Choroid plexus epithelial cell (primary cell): ENCODE measurements at places on chromosomes 11 and 22.

GRCh38 chr11:1652771-1653540 is 23.4 kb downstream of the KRTAP5-5 start:
- peak; percentile 59 for DNase-seq

DNA sequence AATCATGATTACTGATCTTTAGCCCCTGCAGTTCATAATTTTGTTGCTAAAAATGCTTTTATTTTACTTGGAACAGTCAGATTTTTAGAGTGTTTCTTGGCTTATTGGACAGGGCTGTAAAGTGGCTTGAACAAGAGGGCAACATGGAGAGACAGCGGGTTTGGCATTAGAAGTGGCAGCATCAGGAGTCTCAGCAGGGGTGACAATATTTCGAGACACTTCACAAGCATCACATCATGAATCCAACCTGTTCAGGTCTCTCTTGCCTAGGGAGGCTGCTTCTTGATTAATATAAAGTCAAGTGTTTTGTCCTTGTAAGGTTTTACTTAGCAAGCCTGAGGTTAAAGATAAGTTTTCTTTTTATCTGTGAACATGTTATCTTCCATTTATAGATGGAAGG is 2249.5 kb downstream of the LRRC4C start:
- no peak for DNase-seq

- DNase-seq: no peak
These were observed 29.3 kb upstream of the CSNK1E start for GRCh38 chr22:38346506-38346905.

GRCh38 chr11:720642-721246 is 14.7 kb downstream of the EPS8L2 start:
- no peak for DNase-seq

GRCh38 chr22:28123989-28124766 is 205.1 kb upstream of the PITPNB start:
- DNase-seq: no peak

DNA sequence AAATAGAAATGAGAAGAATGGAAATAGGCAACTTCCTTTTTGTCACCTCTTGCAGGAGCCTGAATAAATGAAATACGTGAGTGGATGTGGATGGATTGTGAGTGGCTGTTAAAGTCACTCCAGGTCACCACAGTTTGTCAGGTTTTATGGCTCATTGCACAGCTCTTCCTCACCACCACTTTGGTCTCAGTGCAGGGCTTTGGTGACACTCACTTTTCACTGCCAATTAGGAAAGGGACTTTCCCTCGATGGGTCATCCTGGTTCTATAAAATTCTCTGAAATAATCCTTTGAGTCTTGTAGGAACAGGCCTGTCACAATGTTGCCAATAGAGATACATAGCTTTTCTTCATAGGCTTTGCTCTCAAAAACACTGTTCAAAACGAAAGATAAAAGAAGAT is 172.4 kb upstream of the C11orf87 start:
- no peak for DNase-seq

GRCh38 chr22:29750559-29751538 is 16.0 kb downstream of the ZMAT5 start:
- peak; percentile 61 for DNase-seq

DNA sequence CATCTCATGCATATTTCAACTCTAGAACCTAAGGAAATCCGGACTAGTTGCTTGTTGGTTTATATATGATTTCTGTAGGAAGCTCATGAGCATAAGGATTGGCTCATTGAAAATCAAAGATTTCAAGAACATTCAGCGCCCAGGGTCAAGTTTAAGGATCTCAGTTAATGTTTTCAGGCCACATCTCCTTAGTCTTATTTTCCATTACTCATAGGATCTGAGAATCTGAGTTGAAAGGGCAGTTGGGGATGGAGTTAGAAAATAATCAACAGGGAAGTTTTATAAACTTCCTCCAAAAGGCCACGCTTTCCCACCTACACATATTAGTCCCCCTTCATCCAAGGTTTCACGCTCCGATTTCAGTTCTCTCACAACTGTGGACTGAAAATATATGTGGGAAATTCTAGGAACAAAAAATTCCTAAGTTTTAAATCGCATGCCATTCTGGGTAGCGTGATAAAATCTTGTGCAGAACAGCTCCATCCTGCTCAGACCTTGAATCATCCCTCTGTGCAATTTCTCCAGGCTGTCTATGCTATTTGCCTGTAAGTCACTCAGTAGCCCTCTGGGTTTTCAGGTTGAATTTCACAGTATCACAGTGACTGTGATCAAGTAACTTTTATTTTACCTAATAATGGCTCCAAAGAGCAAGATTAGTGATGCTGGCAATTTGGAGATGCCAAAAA is 160.2 kb downstream of the KIRREL3 start:
- DNase-seq: no peak

GRCh38 chr11:34492806-34493414 is 20.7 kb downstream of the ELF5 start:
- peak; percentile 80 for DNase-seq

- peak; percentile 47 for DNase-seq
These were observed 12.7 kb upstream of the TSGA10IP start for GRCh38 chr11:65932558-65932919.

- peak; percentile 98 for DNase-seq
These were observed 4.3 kb upstream of the SBF2 start for GRCh38 chr11:10298342-10298741.

GRCh38 chr11:116046127-116046526 is 541.9 kb upstream of the CADM1 start:
- DNase-seq: no peak

DNA sequence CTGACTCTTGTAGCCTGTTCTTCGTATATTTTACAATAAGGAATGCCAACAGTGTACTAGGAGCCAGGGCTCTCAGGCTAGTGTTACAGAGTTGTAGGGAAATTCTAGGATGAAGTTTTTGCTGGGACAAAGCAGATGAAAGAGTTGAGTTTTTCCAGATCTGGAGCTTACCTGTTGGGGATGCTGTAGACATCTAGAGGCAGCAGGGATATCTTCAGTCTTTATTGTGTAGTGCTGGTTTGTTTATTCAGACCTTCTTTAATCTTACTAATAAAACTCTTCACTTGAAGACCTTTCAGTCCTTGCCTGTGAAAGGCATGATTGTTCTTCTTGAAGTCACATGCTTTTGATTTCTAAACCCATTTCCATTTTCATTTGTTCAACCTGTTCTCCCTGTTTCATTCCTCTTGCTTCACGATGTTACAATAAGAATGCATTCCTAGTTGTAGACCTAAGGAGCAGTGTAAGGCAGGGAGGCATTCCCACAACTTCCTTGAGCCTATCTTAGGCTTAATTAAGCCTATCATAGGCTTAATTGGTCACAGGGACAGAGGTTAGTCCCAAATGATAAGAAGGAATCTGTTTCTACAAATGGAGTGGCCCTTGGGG is 7.9 kb upstream of the SLC37A2 start:
- DNase-seq: no peak

DNA sequence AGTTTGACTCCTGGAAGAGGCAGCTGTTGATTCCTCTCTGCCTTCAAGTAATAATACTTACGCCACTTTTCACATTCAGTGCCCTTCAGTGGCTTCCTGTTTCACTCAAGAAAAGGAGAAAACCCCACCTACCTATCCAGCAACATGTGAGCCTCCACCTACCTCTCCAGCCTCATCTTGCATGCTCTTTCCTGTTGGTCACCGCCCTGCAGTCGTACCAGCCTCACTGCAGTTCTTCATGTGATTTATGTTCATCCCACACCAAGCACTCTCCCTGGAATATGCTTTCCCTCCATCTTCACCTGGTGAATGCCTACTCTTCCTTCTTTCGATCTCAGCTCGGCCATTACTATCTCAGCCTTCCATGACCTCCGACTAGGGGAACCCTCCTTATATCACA is 21.8 kb upstream of the YWHAH start:
- DNase-seq: no peak

DNA sequence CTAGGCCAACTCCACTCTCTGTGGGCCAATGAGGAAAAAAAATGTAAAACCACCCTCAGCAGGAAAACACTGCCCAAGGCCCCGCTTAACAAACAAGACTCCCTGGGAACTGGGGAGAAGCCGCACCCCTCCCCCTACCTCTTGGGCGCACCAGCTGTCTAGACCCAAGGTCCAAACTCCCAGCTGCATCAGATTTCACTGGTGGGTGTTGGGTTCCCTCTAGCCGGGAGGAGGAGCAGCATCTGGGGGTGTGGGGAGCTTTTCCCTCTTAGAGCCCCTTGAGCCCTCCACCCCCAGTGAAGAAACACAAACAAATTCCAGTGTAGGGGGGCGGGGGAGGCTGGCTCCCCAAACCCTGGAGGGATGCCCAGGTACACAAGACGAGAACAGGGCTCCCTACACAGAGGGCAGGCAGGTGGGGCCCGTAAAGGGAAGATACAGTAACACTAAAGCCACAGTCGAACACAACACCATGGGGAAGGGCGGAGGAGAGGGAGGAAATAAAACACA is 64.9 kb downstream of the NECTIN1 start:
- DNase-seq: peak; percentile 27

DNA sequence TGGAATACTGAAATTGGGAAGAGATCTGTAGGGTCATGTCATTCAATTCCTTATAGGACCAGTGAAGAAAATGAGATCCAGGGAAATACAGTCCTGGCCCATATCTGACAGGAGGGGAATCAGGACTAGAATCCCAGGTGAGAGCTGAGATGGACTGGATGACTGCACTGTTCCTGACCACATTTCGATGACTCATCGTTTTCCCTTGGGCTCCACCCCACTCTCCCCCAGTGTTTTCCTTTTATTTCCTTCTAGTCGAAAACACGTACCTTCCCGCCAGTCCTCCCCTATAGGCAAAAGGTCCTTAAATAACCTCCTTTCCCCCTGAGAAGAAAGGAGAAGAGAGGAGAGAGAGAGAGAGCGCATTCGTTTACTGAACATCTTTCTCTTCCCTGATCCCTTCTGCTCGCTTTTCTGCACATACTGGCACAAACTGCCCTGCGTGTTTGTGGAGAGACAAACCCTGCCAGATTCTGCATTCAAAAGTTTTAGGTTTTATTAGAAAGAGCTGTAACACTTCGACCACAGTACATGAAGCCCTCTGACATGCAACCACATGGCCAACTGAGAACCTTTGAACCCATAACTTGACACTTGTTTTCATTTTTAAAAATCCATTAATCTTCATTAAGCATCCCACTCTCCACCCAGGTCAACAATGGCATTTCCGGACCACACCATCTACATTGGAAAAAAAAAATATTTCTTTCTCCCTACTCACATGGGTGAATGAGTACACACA is 565.7 kb downstream of the METTL15 start:
- DNase-seq: no peak

DNA sequence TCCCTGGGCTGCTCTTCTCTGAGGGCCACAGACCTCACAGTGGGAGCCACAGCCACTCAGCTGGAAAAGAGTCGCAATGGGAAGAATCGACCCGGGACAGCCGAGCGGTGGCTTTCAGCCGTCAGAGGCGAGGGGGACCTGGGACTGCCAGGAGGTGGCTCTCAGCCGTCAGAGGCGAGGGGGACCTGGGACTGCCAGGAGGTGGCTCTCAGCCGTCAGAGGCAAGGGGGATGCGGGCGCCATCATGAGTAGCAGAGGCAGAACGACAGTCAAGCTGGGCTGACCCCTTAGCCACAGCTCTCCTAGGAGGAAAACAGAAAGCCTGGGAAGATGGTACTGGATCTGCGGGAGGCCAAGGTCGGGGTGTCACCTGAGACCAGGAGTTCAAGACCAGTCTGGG is 14.9 kb upstream of the MUC2 start:
- no peak for DNase-seq

DNA sequence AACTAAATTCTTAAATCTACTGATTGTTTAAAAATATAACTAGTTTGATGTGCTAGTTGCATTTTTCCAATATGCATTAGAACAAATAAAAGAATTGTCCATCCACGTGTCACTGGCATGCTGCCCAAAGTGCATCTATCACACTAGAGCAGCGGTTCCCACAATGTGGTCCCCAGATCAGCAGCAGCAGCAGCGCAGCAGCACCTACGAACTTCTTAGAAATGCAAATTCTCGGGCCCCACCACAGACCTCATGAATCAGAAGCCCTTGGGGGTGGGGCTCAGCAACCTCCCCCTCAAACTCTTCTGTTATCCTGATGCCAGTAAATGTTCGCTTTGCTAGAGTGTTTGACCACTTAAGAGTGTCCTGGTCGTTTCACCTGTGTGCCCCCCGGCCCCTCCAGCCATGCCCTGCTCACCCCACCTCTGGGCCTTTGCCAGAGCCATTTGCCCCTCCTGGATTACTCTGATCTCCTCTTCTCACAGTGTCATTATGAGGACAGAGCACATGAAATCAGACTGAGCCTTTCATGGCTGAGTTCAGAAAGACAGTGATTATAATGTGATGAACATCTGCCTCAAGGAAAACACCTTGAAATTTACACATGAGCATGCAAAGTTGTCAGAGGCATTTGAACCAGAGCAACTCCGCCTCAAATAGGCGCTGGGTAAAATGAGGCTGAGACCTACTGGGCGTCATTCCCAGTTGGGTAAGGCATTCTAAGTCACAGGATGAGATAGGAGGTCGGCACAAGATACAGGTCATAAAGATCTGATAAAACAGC is 12.6 kb upstream of the VSIG10L2 start:
- DNase-seq: no peak

DNA sequence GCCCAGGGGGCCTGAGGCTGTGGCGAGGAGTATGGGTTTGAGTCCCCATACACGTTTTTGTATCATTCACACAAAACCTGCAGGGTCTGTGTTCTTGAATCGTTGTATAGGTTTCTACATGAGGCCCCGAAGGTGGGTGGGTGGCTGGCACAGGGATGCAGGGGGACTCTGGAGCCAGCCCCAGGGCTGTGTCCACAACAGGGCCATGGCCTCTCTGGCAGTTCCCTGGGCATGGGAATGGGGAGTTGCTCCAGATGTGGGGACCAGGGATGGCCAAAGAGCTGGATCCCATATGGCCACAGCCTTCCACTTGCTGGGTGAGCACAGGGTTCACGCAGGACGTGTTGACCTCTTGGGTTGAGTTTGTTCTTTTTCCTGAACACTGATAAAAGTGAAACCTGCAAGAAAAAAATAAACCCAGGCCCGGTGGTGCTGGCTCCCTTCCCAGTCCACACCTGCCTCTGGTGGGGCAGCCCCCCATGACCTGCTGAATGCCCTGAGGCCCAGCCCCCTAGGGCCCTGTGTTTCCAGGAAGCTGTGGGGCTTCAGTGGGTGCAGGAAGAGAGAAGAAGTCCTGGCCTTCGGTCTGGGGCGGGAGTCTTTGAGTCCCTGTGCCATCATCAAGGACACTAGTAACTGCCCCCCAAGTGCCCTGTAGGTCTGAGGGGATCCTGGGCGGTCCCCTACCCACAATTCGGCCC is 16.1 kb downstream of the MYRF start:
- no peak for DNase-seq

GRCh38 chr22:44413211-44413610 is 84.8 kb downstream of the RTL6 start:
- DNase-seq: no peak
